ENCODE measurements at places on chromosomes 2 and 18.

- DNase-seq = no peak
Observed at GRCh38 chr18:34959211-34959829, 81.9 kb upstream of the MAPRE2 start.

DNA sequence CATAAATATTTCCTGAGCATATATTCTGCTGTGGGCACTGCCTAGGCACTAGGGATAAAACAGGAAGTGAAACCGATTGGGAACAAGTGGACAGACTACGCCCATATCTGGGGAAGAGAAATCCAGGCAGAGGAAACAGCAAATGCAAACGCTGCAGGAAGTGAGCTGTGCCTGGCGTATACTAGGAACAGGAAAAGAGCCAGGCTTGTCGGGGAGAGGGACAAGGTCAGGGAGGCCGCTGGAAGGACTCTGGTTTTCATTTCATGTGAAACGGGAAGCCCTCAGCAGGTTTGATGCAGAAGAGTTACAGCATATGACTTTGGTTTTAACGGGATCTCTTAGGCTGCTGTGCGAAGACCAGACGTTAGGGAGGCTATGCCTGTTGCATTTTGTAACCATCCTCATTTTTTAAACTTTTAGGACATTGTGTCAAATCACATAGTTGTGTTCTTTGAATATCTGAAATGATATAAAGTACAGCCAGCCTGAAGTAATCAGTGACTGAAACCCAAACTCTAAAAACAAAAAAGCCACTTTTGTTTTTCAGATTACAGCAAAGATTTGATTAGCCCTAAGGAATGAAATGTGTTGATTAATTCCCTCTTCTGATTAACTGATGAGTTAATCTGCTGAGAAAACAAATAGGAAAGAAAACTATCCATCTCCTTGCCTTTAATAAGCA lies 110.2 kb upstream of the PIEZO2 start:
- DNase-seq = no peak

GRCh38 chr2:48590017-48590416 lies 27.6 kb upstream of the GTF2A1L start:
- DNase-seq = no peak

DNA sequence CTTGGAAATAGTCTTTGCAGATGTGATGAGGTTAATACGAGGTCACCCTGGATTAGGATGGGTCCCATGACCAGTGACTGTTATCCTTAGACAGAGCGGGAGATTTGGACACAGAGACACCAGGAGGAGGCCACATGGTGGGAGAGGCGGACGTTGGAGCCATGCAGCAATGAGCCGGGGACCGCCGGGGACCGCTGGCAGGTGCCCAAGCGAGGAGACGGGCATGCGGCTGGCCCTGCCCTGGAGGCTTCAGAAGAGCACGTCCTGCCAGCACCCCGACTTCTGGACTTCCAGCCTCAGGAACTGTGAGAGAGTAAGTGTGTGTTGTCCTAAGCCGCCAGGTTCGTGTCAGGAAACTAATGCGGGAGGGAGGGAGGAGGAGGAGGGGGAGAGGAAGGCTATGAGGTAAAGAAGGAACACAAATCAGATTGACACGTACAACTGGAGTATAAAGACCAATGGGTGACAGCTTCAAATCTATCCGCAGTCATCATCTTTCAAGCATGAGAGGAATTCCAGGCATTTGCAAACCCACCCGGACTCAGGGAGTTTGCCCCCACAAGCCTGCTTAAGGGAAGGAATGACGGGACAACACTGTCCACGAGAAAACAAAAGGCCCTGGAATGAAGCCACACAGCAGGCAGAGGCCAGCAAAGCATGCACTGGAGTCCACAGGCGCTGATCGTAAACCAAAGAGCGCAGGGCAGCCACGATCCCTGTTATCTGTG lies 11.6 kb upstream of the BOK start:
- DNase-seq = no peak

DNA sequence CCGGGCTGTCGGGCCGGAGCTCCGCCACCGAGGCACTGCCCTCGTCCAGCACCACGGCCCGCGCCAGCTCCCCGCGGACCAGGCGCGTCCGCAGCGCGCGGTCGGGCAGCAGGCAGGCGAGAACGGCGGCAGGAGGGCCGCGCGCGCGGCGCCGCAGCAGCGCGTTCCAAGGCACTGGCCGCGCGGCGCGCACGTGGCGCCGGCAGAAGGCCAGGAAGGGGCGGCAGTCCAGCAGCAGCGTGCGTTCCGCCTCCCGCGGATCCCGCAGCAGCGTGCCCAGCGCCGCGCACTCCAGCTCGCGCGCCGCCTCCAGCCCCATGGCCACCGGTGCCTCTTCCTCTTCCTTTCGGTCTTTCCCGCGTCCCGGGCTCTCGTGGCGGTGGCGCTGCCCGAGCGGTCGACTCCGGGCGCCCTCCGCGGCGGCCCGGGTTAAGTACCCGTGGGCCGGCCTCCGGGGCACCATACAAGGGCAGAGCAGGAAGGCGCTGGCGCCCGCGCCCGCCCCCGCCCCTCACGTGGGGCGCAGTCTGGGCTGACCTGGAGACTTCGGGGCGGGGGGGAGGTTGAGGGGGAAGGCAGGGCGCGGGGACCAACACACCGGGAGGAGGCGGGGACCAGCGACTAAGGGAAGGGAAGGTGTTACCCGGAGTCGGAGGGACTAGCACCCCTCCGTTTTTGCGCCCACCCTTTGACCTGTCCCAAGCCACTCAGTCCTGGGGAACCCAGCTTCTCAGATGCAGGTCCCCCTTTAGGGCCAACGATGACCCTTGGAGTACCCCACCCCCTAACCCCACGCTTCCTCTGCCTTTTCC lies at the start of gene DUSP2:
DUSP2 (minus strand) TSS at position 405 of the 812 bp plus-strand sequence; CDS start at position 319, 86 bp downstream.
- DNase-seq = peak; percentile 86

DNA sequence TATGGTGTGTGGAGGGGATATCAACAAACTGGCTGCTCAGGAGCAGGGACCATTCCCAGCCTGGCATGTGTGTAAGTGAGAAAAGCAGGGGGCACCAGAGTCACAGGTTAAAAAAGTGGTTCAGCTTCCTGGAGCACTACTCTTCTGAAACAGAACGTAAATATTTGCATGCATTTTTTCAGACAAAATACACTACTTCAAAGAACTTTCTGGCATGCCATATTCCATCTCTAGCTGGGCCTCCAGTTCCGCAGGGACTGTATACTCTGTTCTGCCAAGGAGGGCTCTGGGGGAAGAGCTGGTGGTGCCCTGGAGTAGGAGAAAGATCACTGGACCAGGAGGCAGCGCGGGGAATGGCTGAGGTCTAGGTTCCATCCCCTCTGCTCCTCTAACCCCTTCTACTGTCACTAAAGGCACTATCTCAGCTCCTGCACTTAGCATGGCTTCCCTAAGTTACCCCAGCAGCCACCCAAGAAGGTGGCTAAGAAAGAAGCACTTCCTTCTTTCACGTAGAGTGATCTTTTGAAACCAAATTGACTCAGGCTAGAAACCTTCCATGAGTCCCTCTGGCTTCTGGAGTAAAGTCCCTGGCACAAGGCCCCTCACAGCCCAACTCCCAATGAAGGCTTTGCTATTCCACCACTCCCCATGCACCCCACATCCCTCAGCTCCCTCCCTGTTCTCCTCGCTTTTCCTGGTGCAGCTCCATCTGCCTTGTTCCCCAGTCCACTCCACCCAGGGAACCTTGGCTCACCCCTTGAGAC lies 57.6 kb upstream of the CABLES1 start:
- no peak for DNase-seq

DNA sequence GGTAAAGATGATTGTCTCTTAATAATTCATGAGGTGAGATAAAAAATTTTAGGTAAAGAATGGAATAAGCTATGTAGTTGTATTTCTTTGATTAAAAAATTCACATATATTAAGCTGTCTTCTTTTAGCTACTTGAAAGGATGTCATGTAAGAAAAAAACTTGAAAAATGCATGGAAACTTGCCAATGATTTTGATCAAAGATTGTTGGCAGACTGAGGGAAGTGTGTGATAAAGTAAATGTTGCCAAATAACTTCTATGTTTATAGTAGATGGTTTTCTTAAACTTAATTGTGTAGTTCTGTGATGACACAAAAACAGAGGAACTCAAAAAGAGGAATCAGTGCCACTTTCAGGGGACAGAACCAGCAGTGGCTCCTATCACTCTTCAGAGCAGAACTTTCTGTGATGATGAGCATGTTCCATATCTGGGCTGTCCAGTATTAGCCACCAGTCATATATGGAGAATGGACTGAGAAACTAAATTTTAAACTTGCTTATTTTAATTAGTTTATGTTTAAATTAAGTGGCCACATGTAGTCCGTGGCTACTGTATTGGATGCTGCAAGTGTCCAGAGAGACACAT lies 51.9 kb upstream of the SLC38A11 start:
- DNase-seq = no peak

DNA sequence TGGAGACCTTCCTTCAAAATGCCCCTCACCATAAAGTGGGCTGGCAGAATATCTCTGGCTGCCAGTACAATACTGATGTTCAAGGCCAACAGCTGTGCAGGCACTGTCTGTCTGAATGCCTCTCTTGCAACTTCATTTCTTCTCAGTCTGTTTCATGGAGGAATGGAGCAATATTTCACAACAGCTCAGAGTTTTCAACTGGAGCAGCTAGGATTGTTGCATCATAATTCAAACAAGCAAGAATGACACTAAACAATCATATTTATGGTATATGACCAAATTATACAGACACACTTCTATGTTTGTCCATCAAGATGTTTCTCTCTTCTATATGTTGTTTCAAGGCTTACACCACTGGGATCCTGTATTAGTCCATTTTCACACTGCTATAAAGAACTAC lies 444.2 kb downstream of the LRATD1 start:
- DNase-seq = no peak

- DNase-seq = no peak
Observed at GRCh38 chr2:241375300-241375699, 19.2 kb downstream of the FARP2 start.

DNA sequence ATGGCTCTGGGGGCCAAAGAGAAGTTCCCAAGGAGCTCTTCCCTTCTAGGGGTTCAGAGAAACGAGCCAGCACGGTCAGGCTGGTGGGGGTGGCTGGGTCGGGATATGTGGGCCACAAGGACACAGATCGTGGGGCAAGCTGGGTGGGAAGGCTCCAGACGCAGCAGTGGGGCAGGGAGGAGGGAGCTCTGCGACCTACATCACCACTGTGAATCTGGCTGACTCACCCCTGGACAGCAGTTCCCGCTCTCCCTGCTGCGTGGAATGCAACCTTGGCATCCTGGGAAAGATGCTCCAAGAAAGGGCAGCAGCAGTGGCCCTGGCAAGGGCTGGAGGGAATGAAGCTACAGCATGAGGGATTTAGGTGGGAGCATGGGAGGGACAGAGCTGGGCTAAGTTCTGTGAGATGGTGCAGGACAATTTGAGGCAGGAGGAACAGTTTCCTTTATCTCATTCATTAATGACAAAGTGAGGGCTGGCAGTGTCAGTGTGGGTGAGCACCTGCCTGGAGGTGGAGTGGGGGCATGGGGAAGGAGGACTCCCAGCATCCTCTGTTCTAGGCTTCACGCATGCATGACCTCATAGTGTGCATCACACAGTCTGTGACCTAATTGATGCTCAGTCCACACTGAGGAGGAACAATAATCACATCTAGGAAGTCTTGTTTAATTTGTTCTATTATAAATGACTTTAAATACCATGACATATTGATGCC lies 25.0 kb downstream of the CELF4 start:
- no peak for DNase-seq

DNA sequence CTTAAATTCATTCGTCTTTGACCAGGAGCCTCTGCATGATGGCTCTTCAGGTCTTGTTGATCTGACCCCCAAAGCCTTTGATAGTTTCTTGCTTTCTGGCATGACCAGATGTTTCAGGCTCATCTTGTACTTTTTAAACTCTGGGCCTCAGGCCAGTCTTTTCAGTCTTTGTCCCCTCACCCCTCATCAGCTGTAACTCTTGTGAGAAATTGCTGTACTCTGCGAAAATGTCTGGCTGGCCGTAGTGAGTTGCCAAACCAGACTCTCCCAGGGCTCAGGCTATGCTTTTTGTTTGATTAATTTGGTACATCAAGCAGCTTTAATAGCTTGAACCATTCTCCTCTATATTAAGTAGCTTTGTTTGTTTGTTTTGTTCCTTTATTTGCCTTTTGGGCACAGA lies 75.9 kb downstream of the BABAM2 start:
- no peak for DNase-seq

DNA sequence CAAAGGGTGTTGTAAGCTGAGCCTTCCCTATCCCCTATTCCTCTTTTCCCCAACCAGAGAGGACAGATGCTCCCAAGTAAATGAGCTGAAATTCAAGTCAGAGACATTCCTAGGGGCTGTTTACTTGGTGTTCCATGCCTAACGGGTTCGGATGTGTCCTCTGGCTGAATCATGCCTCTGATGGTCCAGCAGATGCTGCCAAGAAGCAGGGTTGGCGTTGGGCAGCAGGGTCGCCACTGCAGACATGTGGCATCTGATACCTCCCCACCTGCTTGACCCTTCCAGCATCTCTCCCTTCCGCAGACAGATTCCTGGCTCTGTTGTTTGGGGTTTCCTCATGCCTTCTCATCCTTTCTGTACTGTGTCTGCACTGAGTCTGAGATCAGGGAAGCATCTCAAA lies 108.3 kb downstream of the HNRNPLL start:
- DNase-seq = no peak

- DNase-seq = no peak
Observed at GRCh38 chr2:169294001-169294675, 68.2 kb downstream of the LRP2 start.

GRCh38 chr18:22385718-22386117 lies 32.0 kb downstream of the CTAGE1 start:
- DNase-seq = no peak

DNA sequence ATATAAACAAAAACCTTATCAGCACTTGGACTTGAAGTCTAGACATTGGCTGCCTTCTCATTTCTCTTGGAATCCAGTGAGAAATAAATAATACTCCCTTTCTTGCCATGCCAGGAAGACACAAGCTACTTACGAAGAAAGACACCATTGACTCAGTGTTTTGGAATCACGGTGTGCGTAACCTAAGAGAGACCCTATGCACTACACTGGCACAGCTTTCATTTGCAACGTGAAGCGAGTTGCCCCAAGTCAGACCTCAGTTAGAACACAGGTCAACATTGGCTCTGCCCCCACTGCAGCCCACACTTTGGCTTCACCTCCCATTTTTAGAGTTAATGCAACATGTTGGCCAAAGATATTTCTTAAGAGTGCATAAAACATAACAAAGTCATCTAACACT lies 54.2 kb downstream of the PIEZO2 start:
- no peak for DNase-seq

- peak; percentile 41 for DNase-seq
Observed at GRCh38 chr18:79962835-79963657, 1.4 kb upstream of the HSBP1L1 start.

GRCh38 chr2:27191070-27191829 lies 20.6 kb upstream of the ATRAID start:
- peak; percentile 13 for DNase-seq

DNA sequence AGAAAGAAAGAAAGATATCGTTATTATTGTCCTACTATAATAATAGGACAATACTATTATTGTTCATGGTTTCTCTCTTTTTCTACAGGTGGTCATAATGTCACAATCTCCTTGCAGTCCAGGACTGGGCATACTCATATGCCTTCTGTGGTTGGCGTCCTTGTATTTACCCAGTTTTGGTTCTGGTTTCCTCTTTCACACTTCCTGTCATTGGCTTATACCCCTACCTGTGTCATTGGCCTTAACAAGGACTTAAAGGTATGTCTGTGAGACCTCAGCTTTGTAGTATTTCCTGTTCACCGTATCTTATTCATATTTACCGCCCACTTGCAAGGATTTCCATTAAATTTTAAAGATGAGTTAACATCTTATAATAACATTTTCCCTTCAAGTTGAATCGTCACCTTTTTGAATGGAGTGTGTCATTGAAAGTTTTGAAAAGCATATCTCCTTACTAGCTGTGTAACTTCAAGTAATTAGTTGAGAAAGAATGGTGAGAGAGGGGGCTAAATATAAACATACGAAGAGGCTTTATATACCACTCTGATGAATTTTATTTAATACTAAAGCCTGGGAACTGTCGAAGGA lies 36.5 kb upstream of the HTR2B start:
- DNase-seq = no peak

Measured in stimulated activated CD4-positive, alpha-beta T cell treated with anti-CD3 and anti-CD28 coated beads, TNF-alpha, amount 100 ng/mL, for 24 hours (primary cell).